Hematopoietic multipotent progenitor cell treated with erythropoietin and hydrocortisone succinate and interleukin-3 and kit ligand, for 6 days (in vitro differentiated cells): ENCODE measurements at places on chromosomes 16 and 17.

DNA sequence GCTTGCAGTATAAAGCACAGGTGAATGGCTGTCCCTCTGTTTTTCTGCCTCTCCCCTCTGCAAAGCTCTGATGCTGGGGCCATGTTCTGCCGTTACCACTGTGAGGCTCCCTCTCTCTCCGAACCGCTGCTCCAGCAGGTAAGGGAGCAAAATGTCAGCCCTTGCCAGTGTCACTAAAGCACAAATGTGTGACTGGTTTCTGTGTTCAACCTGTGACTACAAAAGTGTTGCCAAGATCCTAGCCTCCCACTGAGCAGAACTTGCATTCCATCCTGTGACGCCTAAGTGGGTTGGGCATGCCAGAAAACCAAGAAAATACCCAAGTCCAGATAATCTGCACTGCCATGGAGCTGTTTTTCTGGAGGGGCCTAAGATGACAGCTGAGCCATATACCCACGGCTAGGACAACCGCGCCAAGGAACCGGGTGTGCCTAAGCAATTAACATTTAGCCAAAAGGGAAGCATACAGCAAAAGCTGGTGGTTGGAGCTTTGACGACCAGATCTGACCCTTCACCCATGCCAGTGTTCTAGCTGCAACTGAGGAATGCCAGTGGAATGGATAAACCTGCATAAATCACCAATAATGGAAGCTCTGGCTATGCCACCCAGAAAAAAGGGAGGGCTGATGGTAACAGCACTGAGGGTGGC lies 35.0 kb downstream of the PSME3IP1 start:
- DNase-seq: no peak

DNA sequence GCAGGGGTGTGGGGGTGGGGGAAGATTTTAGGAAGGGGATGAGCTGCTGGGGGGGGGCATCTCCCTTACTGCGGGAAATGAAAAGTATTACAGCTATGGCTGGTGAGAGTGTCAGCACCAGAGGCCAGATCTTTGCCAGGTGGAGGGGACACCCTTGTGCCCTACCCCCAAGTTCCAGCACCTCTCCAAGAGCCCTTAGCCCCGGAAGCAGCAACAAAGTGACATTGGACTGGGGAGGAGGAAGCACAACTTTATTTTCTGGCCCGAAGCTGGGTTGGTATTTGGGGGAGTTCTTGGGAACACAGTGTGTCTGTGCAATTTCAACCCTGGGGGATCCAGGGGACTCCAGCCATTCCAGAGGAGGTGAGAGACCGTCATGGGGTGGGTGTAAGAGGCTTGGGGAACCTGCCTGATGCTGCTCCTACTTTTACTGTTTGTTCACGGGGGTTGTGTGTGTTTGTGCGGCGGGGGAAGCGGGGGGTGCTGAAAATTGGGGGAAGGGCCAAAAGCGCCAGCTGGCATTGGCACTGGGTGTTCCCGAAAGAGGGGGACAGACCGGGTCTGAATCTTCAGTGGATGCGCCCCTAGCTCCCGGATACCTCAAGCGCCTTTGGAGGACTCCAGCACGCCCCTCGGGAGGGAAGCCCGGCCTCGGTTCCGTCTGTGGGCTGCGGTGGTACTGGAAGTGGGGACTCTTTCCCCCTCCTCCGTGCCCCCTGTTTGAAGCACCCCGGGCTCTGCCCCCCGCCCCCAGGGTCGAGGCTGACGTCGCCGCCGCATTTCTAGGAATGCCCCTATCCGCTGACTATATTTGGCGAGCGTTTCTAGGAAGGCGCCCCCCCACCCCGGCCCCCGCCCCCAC lies 230.3 kb downstream of the MRTFB start:
- peak; percentile 20 for DNase-seq

DNA sequence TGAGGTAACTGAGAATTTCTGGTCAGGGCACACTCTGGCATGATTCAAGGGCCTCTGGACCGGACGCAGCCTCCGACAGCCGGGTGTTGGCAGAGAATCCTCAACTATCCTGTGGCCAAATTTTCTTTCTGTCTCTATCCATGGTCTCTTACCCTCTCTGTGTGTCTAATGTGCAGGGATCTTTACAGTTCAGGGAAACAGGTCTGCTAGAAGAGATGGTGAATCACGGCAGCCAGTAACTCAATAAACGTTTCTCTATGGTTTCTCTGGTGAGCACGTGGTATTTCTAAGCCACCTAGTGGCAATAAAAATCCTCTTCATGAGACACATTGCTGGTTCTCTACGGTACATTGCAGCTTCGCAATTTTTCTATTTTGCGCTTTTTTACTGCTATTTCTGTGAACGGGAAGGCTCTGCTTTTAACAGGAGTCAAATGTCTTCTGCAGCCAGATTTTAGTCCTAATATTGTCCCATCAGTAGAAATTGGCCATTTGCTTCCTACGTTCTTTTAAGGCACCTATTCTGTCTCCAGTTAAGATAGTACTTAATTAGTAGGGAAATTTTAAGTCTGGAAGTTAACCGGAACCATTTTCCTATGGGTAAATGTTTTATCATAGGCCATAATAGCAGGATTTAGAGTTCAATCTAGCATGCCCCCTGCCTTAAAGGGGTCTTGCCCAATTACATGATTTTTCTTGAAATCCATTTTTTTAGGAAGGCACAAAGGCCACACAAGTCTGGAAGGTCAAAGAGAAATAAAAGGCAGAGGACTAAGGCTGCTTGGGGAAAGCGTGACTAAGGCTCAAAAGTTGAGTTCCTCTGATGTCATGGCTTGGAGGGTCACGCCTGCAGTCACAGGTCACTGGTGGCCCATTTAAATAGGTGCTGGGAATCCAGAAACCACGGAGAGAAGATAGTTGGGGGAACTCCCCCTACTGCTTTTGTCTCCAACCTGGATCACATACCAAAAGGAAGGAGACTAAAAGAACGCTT lies 31.5 kb downstream of the QPRT start:
- DNase-seq: peak; percentile 89

DNA sequence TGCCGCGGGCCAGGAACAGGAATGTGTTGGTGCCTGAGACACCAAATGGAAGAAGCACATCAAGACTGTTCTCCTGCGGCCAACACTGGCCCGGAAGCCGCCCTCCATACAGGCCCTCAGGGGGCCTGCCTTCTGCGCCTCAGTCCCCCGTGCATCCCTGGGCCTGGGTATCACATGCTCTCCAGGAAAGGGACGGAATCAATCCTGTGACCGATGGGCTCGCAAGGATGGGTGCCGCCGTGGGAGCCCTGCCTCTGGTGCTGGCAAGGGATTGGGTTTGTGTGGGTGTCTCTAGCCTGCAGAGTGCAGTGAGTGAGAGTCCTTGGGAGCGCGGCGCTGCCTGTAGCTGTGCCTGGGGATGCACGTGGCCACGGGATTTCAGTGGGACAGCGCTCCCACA lies 19.4 kb downstream of the CIBAR2 start:
- no peak for DNase-seq

- DNase-seq: no peak
Observed at GRCh38 chr17:3036800-3037199, 26.6 kb downstream of the OR1D5 start.

GRCh38 chr16:30602616-30603277 lies 7.4 kb downstream of the ZNF689 start:
- no peak for DNase-seq

DNA sequence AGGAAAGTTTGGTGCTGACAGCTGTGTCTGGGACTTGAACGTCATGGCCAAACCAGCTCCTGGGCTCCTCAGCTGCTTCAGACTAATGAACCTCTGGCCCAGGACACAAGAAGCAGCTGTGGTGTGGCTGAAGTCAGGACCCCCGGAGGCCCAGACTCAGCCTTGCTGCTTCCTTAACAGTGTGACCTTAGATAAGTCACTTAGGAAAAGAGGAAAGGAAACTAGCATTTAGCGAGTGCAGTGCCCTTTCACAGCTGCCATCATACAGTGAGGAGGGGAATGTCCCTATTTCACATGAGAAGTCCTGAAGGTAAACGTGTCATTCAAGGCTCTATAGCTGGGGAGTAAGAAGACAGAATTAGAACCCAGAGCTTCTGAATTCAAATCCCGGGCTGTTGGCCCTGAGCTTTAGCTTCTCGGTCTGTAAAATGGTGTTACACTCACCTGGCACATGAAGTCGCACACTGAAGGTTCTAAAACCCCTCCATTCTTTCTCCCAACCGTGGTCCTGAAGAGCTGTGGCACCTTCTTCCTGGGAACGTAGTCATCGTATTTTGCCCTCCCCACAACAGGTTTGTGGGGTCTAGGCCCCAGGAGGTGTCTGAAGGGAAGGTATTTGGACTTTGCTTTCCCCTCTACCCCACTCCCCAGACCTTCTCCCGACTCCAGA lies 910 bp upstream of the RAMP2 start:
- DNase-seq: no peak

DNA sequence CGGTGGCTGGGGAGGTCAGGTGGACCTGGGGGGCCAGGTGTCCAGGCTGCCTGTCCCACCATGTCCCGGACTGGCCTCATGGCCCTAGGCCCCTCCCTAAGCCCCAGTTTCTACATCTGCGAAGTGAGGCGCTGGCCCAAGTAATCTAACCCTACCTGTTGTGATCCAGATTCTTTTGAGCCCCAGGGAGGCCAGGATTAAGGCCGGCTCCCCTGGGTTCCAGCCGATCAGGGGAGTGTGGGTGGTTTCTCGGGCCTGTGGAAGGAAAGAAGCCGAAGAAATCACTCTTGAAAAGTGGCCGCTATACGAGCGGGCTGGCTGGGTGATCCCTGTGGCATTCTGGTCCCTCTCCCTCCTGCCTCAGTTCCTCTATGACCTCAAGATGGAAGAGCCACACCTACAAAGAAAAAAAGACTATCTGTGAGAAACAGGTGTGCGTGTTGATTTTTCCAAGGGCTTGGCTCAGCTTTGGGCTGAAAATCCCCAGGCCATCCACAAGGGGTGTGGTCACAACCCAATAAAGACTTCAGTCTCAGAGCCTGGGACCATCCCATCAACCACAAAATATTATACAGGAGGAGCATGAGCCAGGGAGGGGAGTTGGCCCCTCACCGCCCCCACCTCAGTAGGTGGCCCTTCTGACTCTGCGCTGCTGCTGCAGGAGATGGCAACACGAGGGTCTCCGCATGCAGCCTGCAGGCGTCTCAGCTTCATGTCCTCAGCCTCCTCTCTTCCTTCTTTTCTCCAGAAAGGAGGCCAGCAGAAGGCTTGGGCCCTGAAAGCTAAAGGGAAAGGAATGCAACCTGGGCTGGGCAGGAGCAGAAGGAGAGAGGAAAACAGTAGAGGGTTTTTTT lies 20.3 kb downstream of the GPR142 start:
- no peak for DNase-seq

DNA sequence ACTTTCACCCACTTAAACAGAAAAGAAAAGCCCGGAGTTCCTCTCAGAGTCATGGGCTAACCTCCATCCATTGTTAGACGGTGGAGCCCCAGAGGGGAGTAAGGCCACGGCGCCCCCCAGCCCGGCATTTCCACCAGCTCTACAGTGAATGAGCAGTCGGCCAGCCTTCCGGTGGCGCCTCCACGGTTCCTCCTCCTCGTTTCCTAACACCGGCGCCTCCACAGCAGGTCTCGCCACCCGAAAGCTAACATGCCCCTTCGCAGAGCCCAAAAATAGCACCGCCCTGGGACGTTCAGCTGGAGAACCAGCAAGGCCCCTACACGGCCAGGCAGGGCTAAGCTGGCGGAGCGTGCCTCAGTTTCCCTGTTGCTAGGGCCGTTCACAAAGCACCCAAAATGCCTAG lies 858 bp downstream of the MMD start:
- DNase-seq: peak; percentile 61

GRCh38 chr16:55379876-55380390 lies 55.9 kb downstream of the IRX6 start:
- DNase-seq: no peak

DNA sequence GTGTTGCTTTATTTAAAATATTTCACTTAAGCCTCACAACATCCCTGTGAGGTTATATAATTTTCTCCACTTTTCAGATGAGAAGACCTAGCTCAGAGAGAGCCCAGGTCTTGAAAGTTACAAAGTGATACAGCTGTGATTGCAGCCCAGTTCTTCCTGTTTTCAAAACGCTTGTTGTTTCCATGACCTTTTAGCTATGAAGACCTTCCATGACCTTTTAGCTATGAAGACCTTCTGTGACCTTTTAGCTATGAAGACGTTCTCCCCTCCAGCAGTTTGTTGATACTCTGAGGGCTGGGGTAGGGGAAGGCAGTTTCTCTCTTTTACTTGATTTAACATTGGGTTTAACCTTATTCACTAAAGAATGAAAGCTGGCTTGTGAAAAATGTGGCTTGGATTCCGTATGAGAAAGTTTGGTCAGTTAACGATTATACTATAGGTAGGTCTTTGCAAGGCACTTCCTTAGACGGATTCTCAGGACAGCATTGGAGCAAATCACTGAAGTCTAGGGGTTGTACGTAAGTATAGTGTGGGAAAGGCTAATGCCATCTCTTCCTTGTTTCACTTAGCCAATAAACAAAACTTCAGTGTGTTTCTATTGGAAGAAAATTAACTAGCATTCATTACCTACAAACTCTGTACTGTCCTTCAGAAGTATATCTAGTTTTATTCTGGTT lies 20.7 kb downstream of the PHKB start:
- DNase-seq: no peak
